CD4-positive, alpha-beta memory T cell (primary cell): ENCODE measurements at places on chromosomes 1 and 21. TPM values are rescaled to one million over a fixed set of nuclear protein-coding genes. Genes with fewer than 3 reads are reported as not detected.

The WNT3A gene
- polyA plus RNA-seq, result not detected

DNA sequence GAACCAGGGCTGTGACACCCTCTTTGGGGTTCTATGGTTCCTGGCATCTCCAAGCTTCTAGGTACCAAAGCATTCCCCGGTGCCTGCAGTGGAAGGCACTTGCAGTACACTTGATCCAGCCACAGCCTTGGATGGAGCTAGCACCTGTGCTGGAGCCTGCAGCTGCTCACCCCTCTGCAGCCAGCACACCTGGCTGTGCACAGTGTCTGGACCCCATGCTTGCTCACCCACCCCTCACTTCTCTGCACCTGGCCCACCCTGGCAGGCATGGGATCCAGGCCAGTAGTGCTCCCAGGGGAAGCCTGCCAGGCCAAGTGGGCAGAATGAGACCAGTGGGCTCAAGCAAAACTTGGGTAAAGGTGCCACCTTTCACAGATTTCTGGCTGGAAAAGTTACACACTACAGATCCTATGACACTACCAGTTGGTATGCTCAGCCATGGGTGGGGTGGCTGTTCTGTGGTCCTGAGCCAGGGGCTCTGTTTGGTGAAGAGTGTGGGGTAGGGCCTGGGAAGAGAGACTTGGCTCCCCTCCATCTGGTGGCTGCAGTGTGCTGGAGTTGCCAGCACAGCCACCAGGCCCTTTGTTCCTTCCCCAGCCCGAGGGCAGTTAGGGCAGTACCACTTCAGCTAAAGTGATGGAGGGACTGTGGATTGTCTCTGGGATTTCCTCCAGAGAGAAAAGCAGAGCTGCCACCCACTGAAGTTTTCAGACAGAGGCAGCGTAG lies 157.8 kb upstream of the LRRC7 start:
- DNase-seq, result no peak

DNA sequence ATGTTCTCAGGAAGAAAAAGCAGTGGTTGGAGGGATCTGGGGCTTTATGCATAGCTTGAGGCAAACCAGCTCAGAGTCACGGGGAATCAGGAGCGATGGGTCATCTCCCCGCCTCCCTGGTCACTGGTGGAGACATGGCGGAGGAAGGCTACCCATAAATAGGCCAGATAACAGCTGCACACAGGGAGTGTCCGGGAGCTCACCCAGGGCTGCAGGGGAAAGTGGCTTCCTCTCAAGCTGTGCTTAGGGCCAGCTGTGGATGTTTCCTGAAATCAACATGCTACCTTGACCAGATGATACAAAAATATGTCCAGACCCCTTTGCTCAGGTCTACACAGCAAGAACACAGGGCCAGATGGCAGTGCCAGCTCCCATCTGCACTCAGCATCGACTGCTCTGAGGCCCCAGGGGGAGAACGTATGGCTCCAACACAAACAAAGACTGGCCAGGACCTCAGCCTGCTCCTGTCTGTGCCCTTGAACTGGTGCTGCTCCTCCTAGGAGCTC lies 27.1 kb upstream of the RERE start:
- DNase-seq, result no peak

The IVL gene
- not detected for polyA plus RNA-seq

DNA sequence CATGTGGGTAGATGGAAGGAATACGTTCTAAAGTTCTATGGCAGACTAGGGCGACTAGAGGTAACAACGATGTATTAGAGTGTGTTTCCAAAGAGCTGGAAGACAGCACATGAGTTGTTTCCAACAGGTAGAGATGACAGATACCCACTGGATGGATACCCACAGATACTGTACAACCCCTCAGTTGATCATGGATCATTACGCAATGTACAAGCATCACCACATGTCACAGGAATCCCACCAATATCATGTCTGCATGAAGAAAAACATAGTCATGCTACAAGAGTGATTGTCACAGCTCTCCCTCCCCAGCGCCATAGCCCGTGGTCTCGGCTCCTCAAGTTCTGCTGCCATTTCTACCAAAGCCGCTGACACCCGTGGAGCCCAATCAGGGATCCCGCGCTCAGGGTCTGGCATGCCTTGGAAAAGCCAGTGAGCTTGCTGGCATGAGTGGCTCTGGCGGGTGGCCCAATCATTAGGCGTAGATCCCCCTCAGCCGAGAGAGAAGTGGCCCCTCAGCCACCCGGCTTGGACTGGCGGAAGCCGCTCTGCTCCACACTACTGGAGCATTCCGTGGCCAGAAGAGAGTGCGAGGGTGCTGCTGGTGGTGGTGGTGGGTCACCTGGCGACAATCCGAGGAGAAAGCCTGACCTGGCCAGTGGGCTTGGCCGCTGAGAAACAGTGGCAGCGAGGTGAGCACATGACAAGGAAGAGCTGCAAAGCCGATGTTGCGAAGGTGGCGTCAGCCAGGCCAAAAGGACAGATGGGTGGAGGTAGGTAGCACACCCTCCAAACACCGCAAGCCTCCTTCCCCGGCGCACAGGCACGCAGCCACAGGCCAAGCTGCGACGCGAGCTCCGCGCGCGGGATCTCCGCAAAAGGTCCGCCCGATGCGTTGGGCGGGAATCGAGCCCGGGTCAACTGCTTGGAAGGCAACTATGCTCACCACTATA lies 65.7 kb upstream of the FCGR2A start:
- DNase-seq, result no peak

GRCh38 chr21:44057960-44058651 lies 46.0 kb downstream of the TRAPPC10 start:
- peak; percentile 52 for DNase-seq

- DNase-seq, result no peak
These were observed 17.3 kb downstream of the TMEM201 start for GRCh38 chr1:9605946-9606455.
